ENCODE measurements at places on chromosomes 5 and 9.

GRCh38 chr5:90680921-90681563 is 122.4 kb downstream of the ADGRV1 start:
- DNase-seq, result no peak

DNA sequence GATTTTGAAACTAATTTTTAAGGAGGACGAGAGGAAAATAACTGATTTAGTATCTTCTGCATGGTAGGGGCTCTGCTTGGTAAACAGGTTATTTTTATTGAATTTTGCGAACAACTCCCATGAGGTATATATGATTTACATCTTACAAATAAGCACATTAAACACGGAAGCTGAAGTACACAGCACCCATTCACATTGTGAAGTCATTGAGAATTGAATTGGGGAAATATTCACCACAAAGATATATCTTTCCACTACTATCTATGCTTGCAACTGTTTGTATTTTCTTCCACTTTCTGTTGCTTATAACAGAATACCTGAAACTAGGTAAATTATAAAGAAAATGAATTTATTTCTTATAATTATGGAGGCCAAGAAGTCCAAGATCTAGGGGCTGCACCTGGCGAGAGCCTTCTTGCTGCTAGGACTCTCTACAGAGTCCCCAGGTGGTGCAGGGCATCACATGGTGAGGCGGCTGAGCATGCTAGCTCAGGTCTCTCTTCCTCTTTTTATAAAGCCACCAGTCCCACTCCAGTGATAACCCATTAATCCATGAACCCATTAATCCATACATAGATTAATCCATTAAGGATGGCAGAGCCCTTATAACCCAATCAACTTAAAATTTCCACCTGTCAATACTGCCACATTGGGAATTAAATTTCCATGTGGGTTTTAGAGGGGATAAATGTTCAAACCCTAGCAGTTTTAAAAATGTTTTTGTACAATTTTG is 79.0 kb upstream of the ZNF608 start:
- DNase-seq, result no peak

GRCh38 chr9:125536776-125537175 is 170.2 kb downstream of the MAPKAP1 start:
- no peak for DNase-seq

GRCh38 chr9:124444166-124444565 is 6.1 kb upstream of the ADGRD2 start:
- no peak for DNase-seq

DNA sequence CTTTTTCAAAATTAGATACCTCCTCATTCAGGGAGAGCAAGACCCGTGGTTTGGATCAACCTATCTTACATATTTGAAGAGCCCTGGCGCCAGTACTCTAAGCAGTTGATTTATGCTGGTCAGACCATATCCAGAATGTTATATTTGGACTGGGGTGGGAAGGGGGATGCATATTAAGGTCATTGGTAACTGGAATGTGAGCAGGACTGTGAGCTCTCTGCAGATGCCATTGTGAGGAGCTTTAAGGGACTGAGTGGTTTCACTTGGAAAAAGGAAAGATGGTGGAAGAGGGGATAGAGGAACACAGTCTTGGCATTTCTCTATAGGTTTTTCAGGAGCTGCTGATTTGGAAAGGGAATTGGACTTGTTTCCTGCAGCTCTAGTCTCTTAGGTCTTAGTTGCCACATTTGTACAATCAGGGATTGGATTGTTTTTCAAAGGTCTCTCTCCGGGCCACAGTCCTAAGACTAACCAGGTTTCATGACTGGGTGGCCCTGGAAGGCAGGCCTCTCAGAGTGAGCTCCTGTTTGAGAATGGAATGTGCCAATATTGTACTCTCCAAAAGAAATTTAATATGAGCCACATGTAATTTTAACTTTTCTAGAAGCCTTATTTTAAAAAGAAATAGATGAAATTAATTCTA is 25.8 kb upstream of the F2R start:
- DNase-seq, result no peak

- no peak for DNase-seq
Observed at GRCh38 chr5:16542236-16542635, 74.6 kb downstream of the RETREG1 start.

DNA sequence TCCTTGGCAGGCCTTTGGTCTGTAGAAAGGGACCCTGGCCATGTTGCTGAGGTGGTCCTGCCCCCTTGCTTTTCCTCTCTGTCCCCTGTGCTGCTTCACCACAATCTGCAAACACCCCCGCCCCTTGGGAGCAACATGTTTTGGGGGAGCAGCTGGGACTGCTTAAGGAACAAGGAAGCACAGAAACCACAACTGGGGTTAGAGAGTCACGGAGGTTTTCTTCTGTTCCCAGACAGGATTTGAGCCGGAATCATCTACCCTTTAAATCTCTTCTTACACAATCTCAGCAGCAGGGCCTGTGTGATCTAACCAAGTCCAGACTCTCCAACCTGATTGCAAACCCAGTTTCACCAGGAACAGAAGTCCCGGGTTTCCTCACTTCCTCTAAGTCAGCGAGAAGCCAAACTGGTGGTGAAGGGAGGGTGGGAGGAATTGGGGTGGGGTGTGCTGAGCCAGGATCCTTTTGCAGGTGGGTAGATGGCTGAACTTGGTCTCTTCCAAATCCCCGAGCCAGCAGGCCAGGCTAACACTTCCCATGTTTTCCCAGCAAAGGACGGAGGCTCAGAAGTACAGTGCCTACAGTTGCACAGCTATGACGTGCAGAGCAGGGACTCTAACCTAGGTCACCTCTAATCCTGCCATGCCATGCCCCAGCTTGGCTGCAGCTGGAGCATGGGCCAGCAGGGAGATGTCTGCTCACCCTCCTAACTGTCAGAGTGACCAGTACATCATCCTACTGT is 25.0 kb downstream of the SH3PXD2B start:
- no peak for DNase-seq

GRCh38 chr9:92657296-92658094 is 12.4 kb downstream of the IPPK start:
- no peak for DNase-seq

DNA sequence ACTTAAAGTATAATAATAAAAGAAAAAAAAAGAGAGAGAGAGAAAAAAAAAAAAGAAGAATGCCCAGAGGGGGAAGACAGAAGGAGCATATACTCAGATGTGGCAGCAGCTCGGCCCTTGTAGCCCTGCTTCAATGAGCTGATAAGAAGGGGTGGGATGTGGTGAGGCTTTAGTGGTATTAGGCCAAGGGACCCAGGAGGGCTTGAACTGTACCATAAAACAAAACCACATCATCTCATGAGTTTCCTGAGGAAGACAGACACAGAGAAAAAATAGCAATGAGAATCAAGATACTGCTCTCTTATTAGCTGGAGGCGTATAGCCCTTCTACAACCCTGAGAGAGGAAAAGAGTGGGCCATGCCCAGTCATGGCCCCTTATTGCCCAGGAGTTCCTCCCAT is 72.8 kb downstream of the SLC1A1 start:
- DNase-seq, result no peak

- DNase-seq, result no peak
Observed at GRCh38 chr5:123571927-123572326, 60.0 kb downstream of the CSNK1G3 start.

GRCh38 chr9:99478469-99479027 is 256.5 kb downstream of the SEC61B start:
- no peak for DNase-seq

DNA sequence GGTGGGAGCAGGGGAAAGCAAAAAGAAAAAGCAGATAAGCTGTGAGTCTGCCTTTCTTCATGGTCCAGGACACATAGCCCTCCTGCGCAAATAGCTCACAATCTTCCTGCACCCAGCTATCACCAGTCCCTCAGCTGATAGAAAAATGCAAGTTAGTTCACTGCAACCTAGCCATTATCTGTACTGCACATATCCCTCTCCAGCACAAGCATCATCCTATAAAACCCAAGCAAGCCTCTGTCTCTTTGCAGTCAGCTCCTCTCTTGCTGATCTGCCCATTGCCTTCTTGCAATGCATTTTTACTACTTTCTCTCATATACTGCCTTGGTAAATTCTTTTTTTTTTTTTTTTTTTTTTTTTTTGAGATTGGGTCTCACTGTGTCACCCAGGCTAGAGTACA is 20.0 kb upstream of the MSANTD3 start:
- no peak for DNase-seq

GRCh38 chr5:90171466-90171865 is 238.1 kb downstream of the CETN3 start:
- DNase-seq, result no peak

All from GM13976 (cell line).